ENCODE measurements at places on chromosomes 1 and 21. TPM values are rescaled to one million over a fixed set of nuclear protein-coding genes. Genes with fewer than 3 reads are reported as not detected.

DNA sequence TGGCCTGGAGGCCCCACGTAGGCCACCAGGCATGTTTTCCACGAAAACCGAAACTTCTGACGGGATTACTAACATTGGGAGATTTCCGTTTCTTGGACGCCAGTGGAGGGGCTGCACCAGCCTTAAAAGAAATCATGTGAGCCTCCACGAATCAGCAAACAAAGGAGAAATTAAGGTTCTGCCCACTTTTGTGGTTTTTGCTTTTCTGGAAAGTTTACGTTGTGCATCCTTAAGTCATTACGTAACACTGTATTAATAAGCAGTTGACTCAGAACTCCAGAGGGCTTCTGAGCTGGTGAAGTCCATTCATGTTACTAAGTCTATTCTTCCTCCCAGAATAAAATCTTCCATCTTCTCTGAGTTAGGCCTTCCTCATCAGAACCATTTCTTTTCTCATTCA, 168.5 kb downstream of the PSMG1 start:
- no peak for ATAC-seq

GRCh38 chr1:41452704-41453290, 31.7 kb downstream of the EDN2 start:
- ATAC-seq, result no peak

- no peak for ATAC-seq
Observed at GRCh38 chr1:20093940-20094391, 24.0 kb downstream of the PLA2G5 start.

GRCh38 chr1:21126324-21126723, 50.4 kb downstream of the EIF4G3 start:
- no peak for ATAC-seq

GRCh38 chr1:46687093-46687659, 15.5 kb downstream of the TEX38 start:
- no peak for ATAC-seq

- ATAC-seq, result no peak
Observed at GRCh38 chr1:98739762-98740161, 78.2 kb downstream of the SNX7 start.

GRCh38 chr21:37758982-37759381, 157.3 kb downstream of the KCNJ6 start:
- ATAC-seq, result no peak

- ATAC-seq, result peak; percentile 98
Observed at GRCh38 chr1:156608036-156608674, 6.9 kb upstream of the GPATCH4 start.

- ATAC-seq, result no peak
Observed at GRCh38 chr1:54268762-54269297, 68.9 kb downstream of the MRPL37 start.

DNA sequence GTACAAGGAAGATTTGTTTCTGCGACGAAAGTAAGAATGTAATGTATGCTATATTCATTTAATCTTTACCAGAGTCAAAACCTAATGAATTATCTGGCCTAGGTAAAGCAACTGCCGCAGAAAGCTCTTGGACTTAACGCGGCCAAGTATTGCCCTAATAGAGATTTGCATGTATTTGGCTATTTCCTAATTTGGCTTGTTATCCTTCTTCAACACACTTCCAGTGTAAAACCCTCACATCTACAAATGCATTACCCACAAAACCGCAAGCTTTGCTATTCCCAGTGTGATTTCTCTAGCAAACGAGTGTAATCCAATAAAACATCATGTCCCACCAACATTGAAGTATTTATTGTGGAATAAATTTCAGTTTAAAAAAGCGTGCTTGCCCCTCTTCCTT, 123.8 kb upstream of the LMO4 start:
- ATAC-seq, result no peak

GRCh38 chr1:167227934-167228378, 7.3 kb downstream of the POU2F1 start:
- ATAC-seq, result no peak

DNA sequence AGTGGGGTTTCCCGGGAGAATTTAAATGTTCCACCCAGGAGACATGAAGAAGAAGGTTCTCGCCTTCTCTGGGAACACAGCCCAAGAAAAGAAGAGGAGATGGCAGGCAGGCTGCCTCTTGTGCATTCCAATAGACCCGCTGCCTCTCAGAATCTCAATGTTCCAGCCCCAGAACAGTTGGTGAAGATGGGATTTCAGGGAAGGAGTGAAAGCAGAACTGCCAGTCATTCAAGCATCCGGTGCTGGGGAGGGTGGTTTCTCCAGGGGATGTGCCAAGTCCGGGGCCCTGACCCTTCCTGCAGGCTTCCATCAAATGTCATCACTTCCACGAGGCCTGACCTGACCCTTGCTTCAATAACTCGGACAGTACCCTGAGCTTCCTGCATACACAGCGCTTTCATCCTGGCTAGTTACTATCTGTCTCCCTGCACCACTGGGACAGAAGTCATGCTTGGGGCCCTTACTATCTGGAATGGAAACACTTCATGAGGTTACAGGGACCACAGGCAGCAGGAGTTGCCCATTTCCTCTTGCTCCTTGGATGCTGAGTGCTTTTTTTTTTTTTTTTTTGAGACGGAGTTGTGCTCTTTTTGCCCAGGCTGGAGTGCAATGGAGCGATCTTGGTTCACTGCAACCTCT, 386.6 kb upstream of the POU3F1 start:
- ATAC-seq, result no peak

GRCh38 chr1:80633947-80634706, 1166.6 kb upstream of the ADGRL2 start:
- ATAC-seq, result no peak

DNA sequence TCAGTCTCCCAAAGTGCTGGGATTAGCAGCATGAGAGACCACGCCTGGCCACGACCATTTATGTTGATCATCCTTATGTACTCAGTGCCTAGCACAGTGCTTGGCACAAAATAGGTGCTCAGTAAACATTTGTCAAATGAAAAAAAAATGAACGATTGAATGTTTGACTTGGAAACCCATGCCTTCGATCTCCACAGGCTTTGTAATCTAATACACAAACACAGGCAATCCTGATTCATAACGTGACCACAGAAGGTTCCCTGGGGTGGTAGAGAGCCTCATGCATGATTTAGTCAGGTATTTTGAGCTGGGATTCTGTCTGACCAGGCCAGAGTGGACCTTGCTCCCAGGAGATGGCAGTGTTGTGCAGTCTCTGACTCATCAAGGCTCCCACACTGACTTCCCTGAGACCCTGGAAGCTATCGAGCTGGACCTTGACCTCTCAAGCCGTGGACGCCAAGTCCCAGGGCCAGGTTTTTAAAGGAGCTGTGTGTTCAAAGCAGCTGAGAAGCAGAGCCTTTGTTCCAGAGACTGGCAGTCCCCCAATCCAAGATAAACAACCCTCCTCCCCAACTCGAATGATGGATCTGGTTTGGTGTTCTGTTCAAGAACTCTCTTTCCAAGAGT, 81.1 kb downstream of the PGM1 start:
- ATAC-seq, result peak; percentile 38

- ATAC-seq, result no peak
Observed at GRCh38 chr1:160363010-160363409, 3.9 kb upstream of the NHLH1 start.

GRCh38 chr1:29998686-29999085, 724.7 kb downstream of the MATN1 start:
- ATAC-seq, result no peak

GRCh38 chr1:108722292-108722691, 9.6 kb downstream of the FNDC7 start:
- no peak for ATAC-seq

DNA sequence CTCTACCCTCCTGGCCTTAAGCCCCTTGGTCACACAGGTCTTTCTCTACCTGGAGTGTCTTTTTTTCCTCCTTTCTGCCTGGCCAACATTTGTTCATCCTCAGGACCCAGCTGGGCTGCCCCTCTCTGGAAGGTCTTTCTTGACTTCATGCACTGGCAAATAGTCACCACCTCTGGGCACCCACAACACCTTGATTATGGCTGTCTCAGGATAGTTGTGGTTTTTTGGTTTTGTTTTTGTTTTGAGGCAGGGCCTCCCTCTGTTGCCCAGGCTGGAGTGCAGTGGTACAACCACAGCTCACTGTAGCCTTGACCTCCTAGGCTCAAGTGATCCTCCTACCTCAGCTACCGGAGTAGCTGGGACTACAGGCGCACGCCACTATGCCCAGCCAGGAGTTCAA, 10.8 kb downstream of the RPS6KA1 start:
- ATAC-seq, result peak; percentile 27

DNA sequence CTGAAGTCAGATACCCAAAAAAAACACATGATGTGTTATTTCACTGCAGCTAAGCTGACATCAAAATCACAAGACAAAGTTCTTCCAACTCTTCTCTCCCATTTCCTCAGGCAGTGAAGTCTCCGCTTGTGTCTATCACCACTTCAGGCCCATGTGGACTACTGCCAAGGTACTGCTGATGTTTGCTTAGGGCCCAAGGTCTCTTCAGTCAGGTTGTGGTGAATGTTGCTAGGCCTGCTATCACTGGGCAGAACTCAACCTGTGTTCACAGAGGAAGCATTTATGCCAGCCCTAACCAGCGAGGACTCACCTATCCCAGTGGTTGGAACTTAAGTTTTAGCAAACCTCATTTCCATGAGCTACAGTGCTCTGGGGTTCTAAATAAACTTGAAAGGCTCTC, 156.5 kb upstream of the BRINP3 start:
- ATAC-seq, result no peak

DNA sequence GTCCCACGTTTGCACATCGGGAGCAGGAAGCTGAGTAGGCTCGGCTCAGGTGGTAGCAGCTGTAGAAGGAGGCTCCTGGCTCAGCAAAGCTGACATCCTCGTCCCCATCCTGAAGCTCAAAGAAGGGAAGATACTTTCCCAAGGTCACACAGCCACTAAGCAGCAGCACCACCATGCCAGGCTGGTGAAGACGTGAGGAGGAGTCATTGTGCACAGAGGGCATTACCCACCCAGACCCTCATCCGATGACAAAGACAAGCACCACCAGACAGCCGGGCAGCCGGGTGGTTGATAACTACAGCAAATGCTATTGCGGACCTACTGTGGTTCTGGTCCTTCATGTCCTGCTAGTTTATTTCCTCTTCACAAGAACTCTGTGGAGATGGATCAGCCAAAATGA, 186.9 kb downstream of the MATN1 start:
- no peak for ATAC-seq

DNA sequence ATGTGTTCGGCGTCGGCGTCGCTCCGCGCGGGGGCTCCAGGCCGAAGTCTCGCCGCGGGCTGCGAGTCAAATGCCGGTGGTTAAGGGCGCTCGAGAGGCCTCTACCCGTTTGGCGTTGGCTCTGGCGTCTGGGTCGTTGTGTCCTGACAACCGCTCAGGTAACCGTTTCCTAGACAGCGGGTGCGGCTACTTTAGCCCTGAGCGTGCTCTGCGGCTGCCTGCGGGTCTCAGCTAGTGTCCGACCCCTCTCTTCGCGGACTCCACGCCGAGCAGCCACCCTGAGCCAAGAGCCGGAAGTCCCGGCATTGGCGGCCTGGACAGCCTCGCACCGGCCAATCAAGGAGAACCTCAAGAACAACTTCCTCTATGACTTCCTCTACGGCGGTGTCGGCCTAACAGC, 173.4 kb downstream of the SETD4 start:
- no peak for ATAC-seq

DNA sequence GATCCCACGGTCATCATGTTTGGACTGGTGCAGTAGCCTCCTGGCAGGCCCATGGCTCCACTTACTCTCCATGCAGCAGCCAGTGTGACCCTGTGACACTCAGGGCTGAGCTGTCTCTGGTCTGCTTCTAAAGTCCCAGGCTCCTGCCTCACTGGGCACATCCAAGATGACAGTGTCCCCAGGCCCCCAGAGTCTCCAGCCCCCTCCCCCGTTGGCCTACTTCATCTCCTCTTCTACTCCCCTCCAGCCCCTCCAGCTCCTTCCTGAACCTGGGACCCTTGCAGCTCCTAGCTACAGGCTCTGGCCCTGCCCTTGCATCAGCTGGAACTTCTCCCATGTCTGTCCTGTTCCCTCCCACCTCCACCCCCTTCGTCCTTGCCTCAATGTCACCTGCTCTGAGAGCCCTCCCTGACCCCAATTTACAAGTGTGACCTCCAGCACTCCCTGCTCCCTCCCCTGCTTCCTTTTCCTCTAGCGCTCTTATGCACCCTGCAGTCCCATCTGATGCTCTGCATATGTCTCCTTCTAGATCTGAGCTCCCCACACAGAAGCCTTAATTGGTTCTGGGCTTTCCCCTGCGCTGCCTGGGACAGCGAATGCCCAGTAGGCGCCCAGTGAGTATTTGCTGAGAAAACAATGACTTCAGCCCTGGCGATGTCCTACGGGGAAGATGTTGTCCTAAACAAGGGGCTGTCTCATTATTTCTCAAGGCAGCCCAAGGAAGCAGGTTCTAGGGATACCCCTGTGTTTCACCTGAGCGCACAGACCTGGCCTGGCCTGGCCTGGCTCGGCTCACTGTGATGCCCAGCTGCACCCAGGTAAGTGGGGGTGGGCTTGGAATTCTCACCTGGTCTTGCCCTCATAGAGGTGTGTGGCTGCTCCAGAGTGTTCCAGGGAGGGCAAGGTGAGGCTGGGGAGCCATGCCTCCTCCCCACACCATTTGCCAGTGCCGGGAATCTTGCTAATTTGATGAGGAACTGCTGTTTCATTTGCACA, 600.6 kb downstream of the PTPRU start:
- no peak for ATAC-seq

DNA sequence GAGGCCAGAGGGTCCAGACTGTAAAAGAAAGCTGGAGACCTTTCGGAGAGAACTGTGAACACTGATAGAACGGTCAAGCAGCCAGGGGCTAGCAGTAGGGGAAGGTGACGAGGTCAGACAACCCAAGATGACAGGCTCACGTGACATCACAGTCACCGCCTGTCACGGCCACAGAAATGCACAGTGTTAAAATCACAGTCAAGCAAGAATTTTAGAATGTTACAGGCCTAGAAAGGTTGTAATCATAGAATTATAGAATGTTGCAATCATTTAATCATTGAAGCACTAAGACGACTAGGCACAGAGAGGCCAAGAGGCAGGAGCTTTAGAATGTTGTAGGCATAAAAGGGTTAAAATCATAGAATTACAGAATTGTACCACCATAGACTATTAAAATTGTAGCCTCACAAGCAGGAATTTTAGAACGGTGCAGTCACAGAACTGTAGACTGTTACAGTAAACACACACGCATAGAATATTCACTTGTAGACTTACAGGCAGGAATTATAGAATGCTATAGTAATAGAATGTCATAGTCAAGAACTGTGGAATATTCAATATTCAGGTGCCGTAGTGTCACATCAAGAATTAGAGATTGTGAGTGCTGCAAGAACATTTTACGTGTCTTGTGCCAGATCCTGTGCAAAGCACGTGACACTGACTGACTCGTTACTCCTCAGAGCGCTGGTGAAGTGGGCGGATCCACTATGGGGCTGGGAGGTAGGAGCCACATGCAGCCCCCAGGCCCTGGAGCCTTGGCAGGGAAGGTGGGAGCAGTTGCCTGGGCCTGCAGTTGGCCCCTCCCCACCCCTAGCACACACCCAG, 118.1 kb downstream of the EPHB2 start:
- no peak for ATAC-seq

GRCh38 chr21:21183092-21183491, 184.9 kb downstream of the NCAM2 start:
- ATAC-seq, result no peak

GRCh38 chr1:37476460-37477197, 2.2 kb downstream of the ZC3H12A start:
- no peak for ATAC-seq

The ATP6V1G3 gene
- total RNA-seq, result not detected

The CTH gene
- 6.0 TPM for total RNA-seq

The CD1B gene
- total RNA-seq, result not detected

The INKA2 gene
- total RNA-seq, result 2.0 TPM

The CD52 gene
- 218 TPM for total RNA-seq

The SLC2A5 gene
- not detected for total RNA-seq

The TEX38 gene
- 0.26 TPM for total RNA-seq

The KISS1 gene
- not detected for total RNA-seq

The DDX59 gene
- total RNA-seq, result 23.6 TPM

The MAP3K21 gene
- total RNA-seq, result 7.3 TPM

The IGSF3 gene
- total RNA-seq, result 2.1 TPM
